ENCODE measurements at places on chromosomes 12 and 14.

DNA sequence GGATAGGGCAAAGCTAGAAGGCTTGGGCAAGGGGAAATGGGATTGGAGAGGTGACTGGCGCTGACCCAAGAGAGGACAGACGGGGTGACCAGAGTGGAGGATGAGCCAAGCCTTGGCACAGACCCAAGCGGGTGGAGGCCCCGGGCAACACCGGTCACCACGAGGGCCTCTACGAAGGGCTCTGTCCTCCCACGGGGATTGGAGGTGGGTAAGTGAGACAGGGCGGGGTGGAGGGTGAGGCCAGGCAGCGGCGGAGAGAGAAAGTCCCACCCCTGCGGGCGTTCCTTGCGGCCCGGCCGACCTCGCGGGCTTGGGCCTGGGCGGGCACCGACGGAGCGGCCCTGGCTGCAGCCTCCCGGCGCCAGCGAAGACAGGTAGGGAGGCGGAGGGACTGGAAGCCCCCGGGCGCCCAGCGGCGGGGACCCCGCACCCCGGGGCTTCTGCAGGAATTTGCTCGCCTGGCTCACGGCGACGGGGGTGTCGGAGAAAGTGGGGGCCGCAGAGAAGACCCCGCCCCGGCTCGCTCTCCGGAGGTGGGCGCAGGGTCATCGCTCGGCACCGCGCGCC lies at the start of gene PAPLN:
PAPLN (plus strand) TSS at position 288 of the 567 bp plus-strand sequence. CDS start 2,273 bp downstream, outside the sequence.
- DNase-seq: no peak

GRCh38 chr14:35571598-35571997 lies 37.6 kb downstream of the INSM2 start:
- no peak for DNase-seq

DNA sequence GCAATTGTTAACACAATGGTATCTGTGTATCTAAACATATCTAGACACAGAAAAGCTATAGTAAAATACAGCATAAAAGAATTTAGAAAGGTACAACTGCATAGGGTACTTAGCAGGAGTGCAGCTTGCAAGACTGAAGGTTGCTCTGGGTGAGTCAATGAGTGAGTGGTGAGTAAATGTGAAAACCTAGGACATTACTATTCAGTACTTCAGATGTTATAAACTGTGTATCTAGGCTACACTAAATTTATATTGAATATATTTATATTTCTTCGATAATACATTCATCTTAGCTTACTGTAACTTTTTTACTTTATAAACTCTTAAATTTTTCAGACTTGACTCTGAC lies 409.0 kb upstream of the DCN start:
- DNase-seq: no peak

DNA sequence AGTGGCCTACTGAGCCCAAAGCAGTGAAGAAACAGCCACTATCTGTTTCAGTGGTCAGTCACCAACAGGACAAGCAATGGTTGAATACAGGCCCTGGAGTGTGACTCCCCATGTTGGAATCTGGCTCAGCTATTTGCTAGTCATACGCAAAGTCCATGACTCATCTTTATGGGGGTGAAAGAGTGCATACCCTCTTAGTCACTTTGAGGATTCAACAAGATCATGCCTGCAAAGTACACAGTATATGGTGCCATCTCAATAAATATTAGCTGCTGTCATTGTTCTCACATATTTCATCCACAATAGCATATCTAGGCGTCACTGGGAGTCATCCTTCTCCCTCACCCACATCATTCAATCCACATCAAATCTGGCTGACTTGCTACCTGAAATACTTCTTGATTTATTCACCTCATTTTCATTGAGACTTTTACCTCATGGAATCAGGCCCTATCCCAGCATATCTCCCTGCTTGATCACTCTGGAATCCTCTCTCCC lies 26.4 kb upstream of the STAB2 start:
- peak; percentile 95 for DNase-seq

DNA sequence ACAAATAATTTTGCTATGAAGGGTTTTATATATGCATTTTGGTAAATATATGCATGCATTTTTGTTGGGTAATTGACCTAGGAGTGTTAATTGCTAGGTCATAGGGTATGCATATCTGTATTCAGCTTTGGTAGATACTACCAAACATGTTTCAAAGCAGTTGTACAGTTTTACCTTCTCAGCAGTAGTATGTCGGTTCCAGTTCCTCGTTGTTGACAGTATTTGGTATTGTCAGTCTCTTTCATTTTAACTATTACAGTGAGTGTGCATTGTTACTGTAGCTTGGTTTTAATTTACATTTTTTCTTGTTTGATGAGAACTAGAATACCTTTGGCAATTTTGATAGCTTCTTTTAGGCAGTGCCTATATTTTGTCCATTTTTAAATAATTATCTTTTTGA lies 98.9 kb downstream of the ARID2 start:
- DNase-seq: no peak

DNA sequence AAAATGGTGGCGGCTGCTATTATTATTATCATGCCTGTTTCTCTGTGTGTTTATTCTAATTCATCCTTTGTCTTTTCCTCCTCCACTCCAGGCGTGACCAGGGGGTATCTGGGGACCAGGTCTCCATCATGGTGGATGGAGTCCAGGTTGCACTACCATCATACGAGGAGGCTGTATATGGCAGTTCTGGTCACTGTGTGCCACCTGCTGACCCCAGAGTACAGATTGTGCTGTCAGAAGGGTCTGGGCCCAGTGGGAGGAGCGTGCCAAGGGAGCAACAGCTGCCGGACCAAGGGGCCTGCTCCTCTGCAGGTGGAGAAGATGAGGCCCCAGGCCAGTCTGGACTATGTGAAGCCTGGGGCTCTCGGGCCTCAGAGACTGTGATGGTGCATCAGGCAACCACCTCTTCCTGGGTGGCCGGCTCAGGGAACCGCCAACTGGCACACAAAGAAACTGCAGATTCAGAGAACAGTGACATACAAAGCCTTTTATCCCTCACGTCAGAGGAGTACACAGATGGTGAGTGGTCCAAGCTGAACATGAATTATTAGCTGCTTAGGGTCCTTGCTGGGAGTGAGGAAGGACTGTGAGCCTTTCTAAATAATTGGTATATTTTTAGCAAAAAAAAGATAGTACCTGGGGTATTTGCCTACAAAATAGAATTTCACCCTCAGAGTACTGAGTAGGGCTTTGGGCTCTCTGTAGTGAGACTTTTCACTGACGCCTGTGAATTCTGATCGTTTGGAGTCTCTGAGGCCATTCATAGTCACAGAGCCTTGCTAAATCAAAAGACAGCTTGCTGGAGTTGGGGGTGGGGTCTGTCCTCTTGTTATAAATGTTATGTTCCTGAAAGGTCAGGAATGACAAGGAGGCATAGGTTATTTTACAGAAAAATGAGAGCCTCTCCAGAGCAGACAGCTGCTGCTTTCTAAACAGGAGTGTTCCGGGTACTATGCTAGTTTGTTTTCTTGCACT lies 58.1 kb upstream of the SRSF5 start:
- no peak for DNase-seq

DNA sequence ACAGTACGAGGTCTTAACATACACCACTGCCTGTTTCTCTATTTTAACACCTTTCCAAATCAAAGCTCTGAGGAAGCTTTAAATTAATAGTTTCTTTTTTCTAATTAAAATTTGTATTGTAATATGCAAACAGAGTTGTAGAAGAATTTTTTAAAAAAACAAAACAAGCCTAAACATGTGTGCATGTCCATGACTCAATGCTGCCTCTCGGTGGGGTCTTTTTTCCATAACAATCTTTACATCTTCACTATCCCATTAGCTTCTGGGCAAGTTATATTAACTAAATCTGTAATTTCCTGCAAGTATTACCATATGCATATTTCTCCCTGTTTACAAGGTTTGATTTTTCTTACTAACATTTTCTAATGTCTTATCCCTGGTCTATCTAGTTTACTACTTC lies 143.9 kb upstream of the NAV3 start:
- no peak for DNase-seq

GRCh38 chr12:125533434-125534029 lies 468.3 kb downstream of the AACS start:
- DNase-seq: no peak

DNA sequence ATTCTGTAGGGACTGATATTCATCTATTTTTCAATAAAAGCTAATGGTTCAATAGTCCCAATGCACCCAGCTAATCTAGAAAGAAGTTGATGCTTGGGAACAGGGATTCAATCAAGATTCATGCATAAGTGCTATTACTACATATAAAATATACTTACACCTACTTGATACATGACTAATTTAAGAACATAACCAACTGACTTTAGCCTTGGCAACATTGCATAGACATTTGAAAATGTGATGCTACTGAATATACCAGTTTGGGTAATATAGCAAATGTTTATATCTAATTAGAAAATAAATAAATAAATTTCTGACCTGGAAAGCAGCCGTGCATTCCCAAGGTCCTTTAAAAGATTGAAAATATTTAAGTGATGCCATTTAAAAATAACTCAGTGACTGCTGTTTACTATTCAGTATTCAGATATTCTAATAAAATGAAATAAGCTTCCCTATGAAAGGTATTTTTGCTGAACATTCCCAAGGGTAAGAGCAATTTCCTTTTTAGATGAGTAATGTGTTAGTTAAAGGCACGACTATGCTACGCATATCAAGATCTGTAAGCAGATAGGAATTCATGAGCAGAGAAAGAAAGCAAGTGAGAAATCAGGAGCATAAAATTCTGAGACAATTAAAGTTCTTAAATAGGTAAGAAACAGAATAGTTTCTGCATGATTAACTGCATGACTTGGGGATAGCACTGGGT lies 160.6 kb upstream of the SYT1 start:
- peak; percentile 73 for DNase-seq

DNA sequence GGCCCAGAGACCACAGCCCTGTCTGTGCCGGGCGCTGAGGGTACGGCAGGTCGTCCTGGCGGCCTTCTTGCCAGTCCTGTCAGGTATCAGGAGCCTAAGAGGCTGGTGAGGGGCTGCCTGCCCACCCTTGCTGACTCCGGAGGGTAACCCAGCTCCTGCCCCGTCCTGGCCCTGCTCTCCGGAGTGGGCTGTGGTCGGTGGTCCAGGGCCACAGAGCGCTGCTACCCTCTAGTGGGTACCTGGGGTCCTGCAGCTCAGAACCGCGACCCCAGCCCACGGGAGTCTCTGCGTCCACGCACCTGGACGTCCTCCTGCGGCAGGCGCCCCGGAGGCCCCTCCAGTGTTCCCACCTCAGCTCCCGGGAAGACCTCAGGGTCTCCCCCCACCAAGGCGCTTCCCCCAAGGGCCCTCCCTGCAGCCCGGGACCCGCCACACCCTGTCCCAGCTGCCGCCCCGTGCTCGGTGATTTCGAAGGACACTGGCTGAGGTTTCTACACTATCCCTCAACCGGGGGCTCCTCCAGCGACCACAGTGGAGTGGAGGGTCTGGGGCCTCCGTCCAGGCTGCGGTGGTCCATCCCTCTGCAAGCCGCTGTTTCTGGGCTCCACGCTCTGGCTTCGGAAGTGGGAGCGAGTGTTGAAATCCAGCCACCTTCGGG lies 75.9 kb upstream of the FBRSL1 start:
- no peak for DNase-seq

- DNase-seq: no peak
Observed at GRCh38 chr12:117966511-117966910, 2.3 kb downstream of the KSR2 start.

DNA sequence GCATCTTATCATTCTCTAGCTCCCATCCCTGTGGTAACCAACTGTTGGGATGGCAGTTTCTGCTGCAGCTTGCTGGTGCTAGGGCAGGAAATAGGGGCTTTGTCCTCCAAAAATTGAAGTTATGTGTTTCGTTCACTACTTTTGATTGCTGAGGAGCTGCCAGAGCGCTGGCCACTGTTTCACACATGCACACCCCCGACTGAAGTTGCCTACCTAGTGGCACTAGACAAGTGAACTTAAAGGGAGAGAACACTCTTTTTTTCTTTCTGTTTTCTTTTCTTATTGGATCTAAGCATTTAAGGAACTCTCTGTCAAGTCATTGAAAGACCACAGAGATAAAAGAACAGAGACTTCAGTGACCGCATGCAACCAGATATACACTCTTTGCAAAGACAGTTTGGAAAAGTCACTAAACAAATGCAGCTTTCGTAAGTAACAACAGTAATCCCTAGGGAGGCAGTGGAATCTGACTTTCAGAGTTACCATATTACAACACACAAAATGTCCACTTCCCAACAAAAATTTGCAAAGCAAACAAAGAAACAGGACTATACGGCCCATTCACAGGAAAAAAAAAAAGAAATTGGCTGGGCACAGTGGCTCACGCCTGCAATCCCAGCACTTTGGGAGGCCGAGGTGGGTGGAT lies 12.0 kb downstream of the TFCP2 start:
- no peak for DNase-seq

DNA sequence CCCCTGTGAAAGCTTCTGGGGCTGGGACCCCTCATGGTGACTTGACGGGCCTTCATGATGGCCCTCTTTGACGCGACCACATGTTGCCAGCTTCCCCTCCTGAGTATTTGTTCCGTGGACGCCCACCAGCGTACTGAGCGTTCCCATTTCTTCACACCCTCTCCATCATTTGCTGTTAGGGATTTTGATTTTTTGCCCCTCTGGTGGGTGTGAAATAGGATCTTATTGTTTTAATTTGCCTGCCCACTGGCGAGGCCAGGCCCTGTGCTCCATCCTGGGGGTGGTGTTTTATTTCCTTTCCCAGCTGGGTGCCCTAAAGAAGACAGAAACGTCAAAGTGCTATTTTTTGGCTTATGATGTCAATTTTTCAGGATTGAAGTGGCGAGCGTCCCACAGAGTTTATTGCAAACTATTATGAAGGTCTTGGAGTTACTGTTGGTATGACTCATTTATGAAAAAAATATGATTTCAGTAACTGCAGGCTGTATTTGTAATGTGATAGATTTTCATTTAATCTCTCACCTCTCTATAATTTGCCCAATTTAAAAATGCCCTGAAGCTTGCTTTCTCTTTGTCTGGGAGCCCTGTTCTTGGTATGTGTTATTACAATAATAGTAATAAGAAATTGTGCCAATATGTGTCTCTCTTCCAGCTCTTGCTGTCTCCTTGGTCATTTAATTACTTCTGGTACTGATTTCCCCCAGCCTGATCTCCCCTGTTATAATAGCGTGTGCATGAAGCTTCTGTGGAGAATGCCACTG lies 99.6 kb downstream of the SLC25A47 start:
- DNase-seq: no peak

GRCh38 chr14:86723254-86723624 lies 1193.3 kb downstream of the FLRT2 start:
- DNase-seq: no peak

DNA sequence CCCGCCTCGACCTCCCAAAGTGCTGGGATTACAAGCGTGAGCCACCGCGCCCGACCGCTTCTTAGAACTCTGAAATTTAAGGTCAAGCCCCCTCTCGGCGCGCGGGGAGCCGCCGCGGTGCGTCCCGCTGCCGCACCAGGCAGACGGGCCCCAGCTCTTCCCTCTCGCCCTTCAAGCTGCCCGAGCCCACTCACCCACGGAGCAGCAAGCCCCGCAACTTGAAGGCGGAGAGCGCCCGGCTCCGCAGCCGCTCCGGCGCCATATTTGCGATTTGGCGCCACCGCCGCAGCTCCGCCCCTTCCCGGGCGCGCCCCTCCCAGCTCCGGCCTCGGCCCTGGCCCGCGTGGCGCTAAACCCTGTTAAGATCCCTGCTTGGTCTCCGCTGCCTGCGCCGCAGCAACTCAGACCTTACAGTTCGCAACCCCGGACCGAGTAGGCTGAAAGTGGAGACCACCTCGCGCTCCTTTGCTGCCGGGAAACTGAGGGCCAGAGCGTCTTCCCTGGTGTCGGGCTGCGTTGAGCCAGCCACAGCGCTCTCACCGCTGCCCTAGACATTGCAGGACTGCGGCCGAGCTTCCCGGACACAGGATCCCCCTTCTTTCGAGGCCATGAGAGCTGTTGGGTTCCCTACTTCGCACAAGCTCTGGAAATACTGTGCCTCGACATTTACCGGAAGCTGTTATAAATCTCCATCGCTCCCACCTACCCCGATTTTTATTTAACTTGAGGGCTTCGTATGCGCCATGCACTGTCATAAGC lies at the start of gene POLE2:
POLE2 (minus strand) TSS at position 273 of the 759 bp plus-strand sequence; CDS start at position 262, 11 bp downstream.
- no peak for DNase-seq

GRCh38 chr12:101596172-101596571 lies 1.4 kb downstream of the MYBPC1 start:
- DNase-seq: no peak

Data from AG04449 (cell line).